Cortex of kidney (tissue), 1 donor: ENCODE measurements at places on chromosomes 13 and 19.

- no peak for DNase-seq
These were observed 32.7 kb upstream of the ZNF254 start for GRCh38 chr19:24054044-24054935.

DNA sequence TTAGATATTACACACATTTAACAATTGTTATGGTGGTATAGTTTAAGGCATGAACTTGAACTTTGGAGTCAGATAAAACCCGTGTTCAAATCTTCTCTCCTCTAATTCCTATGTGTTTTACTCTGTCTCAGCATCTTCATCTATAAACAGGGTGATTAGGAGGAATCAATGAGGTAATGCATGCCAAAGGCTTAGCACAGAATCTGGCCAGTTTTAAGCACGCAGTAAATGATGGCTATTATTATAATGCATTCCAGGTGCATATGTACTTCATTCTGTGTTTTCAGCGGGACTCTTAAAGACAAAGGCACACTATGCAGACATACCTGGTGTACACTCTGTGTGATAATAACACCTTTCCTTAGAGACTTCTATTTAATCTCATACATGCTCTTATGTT, 88.0 kb upstream of the FRY start:
- no peak for DNase-seq

GRCh38 chr13:21686751-21687391, 16.0 kb downstream of the FGF9 start:
- DNase-seq, result no peak

DNA sequence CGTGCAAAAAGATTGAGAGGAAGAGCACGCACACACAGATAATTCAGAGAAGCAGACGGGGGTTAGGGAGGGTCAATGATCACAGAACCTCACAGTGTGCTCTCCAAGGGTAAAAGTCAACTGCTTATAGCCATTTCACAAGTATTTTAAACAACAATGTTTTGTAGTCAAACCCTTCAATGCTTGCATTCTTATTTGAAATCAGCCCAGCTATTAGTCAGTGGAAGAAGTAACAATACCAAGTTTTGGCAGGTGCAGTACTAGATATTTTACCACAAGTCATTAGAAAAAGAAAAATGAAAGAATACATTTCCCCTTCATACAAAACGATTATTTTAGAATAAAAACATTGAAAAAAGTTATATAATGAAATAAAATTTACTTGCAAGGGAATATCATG, 2.6 kb downstream of the CSNK1A1L start:
- no peak for DNase-seq

DNA sequence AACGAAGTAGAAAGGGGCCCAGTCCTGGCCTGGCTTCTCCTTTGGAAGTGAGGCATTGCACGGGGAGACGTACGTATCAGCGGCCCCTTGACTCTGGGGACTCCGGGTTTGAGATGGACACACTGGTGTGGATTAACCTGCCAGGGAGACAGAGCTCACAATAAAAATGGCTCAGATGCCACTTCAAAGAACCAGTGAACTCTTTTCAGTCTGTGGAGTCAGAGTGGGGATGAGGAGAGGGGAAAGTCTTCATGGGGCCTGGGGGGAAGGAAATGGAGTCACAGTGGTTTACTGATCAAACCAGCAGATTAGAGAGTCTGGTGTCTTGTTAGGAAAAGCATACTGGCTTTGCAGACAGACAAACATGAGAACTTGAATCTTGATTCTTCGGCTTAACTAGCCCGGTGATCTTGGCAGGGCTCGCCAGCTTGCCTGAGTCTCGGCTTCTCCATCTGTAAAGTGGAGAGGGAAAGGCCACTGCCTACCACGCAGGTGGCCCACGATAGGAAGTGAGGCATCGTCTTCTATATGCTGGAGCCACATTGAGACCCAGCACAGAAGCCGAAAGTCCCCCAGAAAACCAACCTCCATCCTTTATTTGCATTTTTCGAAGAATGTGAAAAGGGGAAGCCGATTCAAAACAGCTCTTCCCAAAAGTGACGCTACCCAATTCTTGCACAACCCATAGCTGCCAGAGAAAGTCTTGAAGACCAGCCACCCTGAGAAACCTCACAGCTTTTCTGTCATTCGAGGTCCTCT, at the start of gene FFAR1:
Gene FFAR1, plus strand, starts transcription at position 732 of the 759 bp plus-strand sequence. CDS start 3,650 bp downstream, outside the sequence.
- no peak for DNase-seq

DNA sequence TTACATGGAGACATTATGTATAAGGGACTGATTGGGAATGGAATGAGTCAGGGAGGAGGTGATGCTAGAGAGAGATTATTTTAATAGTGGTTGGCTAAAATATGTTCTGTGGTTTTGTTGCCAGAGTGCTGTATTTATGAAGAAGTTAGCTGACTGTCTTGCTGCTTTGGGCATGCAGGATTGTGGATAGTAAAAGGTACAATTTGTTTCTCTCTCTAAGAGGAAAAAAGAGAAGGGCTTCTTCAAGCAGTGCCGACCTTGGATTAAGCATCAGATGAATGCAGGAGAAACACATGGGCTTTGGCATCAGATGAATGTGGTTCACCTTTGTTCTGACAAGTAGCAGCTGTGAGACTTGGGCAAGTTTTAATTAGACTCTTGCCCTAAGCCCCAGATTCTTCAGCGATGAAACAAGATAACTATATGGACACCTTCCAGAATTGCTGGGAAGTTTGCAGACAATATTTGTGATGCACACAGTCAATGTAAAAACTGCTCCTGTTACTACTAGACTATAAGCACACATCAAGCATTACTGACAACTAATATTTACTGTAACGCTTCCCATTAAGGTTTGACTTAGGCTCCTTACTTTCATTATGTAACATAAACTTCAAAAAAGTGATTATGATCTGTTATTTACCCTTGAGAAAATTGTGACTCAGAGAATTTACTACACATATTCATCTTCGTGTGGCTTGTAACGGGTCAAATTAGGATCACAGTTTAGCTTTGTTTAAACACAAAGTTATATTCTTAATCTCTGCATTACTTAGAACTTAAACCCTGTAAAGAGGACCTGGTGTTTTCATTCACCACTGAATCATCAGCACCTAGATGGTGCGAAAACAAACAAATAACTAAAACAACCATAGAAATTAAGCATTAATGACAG, 824.0 kb downstream of the PCDH9 start:
- DNase-seq, result no peak

DNA sequence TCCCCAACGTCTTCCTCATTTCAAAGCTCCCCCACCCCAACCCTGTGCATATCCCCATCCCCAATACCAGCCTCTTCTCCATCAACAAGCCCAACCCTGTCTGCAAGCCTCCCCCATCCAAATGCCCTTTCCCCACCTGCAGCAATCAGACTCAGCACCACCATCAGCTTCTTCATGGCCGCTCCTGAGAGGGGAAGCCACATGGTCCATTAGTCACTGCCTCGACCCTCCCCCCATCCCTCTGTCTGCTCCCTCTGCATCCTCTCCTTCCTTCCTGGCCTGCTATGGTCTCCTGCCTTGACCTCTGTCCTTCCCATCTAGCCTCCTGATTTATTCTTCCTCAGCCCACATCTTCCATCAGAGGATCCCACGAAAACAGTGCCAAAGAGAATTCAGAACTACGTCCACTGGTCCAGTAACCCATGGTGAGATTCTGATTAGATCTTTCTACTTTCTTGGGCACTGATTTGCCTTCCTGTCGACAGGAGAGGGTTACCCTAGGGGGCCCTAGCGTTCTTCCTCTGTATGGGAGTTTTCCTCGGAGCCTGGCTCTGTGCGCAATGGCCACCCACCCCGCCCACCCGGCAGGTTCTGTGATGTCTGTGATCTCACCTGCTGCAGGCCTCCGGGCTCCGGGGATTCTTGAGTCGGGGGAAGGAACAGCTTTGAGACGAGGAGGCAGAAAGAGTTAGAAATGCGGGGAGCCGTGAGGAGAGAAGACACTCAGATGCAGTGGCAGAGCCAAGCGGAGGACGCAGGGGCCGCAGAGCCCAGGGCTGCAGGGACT, 1.3 kb downstream of the KLK6 start:
- DNase-seq, result no peak

- no peak for DNase-seq
These were observed 5.2 kb upstream of the ATP1A3 start for GRCh38 chr19:41999071-41999877.

GRCh38 chr13:33554919-33555791, 262.8 kb upstream of the RFC3 start:
- no peak for DNase-seq

DNA sequence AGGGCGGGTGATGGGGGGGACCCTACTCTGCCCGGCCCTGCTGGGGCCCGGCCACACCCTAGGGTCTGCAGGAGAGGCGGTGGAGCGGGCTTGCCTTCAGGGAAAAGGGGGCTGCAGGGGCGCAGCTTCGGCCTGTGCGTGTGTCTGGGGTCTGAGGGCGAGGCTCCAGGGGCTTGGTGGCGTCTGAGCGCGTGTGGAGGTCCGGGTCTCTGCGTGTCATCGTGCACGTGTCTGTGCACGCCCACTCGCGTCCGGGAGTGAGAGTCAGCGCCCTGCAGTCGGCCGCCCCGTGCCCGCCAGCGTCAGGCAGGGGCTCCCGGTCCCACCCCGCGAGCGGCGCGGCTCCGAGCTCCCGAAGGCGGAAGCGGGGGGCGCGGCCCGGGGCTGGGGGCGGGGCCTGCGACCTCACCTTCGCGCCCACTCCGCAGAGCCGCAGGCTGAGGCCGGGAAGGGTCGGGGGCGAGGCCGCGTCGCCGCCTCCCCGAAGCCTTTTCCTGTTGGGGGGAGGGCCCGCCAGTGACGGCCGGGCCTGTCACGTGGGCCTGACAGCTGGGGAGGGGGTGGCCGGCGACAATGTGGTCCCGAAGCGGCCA, at the start of gene ARHGAP45:
Gene ARHGAP45, plus strand, starts transcription at position 420 of the 593 bp plus-strand sequence. CDS start 239 bp downstream, outside the sequence.
- DNase-seq, result no peak

DNA sequence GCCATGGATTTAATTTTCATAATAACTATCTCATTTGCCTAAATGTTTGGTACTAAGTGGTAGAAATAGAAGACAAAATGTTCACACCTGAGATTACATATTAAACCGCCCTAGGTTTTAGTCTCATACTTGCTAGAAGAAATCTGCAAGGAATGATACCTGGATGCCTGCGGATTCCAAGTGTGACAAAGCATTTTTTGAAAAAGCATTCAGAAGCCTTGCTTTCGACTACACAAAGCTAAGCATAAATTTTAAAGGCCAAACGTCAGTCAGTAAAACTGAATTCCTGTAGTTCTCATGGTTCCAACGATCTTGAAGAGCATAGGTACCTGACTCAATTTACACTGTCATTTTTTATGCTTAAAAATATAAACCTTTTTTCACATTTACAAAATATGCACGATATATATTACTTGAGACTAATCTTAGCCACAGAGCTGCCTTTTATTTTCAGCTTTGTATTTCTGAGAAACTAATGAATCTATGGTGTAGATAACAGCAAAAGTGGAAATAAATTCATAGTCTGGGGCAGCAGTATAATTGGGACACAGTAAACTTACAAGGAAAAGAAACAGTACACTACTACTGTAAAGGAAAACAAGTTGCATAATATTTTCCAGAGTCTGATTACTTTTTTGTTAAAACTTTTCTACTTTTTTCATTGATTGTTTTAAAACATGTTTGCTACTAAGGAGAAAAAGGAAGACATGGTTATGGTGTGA, 1.2 kb upstream of the LRRC63 start:
- no peak for DNase-seq

- no peak for DNase-seq
These were observed 201.0 kb downstream of the FGF9 start for GRCh38 chr13:21871919-21872318.

DNA sequence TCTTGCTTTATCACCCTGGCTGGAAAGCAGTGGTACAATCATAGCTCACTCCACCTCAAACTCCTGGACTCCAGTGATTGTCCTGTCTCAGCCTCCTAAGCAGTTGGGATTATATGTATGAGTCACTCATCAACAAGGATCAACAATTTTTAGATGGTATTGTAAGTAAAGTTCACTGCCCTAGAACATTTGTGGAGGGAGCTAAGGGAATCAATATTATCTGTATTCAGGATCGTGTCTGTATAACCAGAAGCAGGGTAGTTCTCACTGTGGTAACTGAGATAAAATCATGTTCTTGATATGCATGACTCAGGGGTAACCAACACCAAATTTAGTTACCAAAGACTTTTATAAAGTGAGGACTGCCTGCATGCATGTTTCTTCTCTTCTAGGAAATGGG, 27.0 kb downstream of the ZMYM5 start:
- no peak for DNase-seq

- DNase-seq, result no peak
These were observed 11.5 kb downstream of the CUL4A start for GRCh38 chr13:113220877-113221276.

DNA sequence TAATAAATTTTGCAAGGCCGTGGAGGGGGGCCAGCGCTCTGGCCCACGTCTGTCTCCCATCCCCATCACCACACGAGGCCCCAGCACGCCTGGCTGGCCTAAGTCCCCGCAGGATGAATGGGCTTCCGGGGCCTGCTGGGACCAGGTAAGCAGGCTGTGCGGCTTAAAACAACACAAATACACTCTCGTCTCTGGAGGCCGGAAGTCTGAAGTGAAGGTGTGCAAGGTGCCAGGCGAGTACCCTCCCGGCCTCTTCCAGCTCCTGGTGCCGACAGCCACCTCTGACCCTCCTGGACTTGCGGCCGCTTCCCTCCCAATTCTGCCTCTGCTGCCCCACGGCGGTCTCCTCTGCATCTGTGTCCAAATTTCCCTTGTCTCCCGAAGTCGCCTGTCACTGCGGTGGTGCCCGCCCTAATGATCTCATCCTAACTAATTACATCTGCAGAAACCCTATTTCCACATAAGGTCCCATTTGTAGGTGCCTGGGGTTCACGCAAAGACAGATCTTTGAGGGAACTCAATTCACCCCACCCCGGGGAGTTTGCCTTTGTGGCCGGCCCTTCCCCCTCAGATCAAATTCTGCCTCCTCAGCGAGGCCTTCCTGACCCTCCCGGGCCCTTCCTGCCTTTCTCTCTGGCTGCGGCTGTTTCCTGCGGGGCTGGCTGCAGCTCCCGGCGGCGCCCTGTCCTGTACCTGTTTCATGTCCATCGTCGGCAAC, 8.1 kb upstream of the PTBP1 start:
- DNase-seq, result no peak
